Fibroblast of pulmonary artery (primary cell): ENCODE measurements at places on chromosomes 5 and 9.
A peak's percentile ranks its signal among the peaks of the same experiment; 100 is the strongest.

DNA sequence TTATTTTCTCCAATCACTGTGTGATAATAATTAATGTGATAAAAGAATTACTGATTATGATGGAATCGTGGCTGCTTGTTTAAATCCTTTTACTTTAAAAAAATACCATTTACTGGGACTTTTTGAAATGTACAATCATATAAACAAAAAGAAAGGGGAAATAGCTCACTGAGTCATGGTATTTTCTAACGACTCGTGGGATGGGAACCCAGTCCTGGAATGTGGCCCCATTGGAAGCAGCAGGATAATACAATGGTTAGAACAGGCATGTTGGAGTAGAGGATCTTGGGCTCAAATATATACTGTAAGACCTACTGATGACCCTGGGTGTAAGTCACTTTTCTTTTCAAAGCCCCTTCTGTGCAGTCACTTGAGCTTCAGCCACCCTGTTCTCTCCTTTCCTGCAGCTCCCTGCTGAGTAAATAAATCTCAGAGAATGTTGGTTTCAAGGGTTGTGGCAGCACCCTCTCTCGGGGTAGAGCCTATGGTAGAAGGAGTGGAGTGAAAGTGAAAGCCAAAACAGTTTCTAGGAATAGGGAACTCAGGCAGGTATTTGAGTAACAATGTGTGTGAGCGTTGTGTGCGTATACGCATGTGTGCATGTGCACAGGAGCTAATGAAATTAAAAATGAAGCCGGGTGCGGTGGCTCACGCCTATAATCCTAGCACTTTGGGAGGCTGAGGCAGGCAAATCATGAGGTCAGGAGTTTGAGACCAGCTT is 40.8 kb upstream of the LARP1 start:
- peak; percentile 55 for DNase-seq

DNA sequence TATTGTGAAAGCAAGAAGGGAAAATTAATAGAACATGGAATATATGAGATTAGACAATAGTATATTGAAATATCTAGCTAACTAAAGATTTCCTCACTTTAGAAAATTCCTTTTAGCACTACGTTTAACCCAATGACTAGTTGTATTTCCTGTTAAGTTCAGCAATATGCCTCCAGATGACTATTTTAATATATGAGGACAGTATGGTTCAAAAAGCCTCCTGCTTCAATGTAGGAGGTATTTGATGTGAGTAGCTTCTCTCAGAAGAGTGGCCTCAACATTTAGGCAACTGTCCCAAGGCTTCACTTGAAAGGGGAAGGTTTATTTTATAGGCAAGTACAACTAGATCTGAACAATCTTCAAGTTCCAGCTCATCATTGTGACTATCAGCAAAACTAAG is 2.0 kb upstream of the MEF2C start:
- no peak for DNase-seq

GRCh38 chr5:1819458-1819857 is 18.3 kb downstream of the NDUFS6 start:
- DNase-seq = no peak

DNA sequence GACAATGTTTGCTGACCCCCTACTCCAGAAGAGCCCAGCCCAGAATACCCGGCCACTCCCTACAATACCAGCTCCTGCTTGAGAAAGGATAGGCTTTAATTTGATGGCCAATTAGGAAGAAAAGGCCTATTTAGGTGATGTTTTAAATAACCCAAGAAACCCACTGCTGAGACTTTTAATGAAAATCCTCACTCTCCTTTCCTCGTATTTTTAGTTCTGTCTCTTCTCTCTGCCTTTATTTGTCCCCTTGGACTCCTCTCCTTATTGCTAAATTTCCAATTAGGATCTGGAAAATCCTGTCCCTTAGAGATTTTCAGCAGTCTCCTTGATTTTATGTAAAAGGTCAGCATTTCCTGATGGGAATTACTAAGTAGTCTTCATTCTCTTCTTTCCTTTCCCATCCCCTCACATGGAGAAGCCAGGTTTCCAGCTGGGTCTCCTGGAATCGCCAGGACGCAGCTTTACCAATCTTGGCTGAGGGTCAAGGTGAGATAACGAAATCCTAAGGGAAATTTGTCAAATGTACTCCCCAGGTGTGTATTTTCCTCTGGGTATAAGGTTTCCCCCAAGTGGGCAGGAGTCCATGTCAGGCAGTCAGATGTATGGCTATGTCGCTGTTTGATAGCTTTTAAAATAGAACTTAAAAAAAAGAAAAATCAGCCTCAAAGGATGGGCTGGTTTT is 11.7 kb downstream of the STC2 start:
- DNase-seq = no peak

GRCh38 chr5:21823588-21823987 is 1029.6 kb downstream of the CDH12 start:
- DNase-seq = peak; percentile 39
